Skeletal muscle cell (primary cell): ENCODE measurements at places on chromosomes 16 and 17.

DNA sequence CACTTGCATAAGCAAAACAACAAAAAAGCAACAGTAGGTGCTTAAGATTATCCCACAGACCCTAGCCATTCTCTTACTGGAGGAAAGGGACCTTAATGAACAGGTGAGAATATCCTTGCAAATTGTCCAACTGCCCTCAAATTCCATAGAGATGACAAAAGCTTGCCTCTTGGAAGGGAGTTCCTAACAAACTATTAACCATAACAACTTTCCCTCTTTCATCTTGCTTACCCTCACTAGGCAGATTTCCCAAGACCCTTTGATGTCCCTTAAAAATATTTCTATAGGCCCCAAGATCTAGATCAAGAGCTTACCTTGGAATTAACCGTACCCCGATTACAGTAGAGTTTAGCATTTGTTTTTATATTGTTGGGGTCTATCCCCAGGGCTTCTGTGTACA, 21.8 kb downstream of the CNP start:
- DNase-seq = no peak

GRCh38 chr16:22890976-22891375, 77.0 kb downstream of the HS3ST2 start:
- DNase-seq = no peak

GRCh38 chr16:85921026-85921425, 22.1 kb downstream of the IRF8 start:
- DNase-seq = no peak

DNA sequence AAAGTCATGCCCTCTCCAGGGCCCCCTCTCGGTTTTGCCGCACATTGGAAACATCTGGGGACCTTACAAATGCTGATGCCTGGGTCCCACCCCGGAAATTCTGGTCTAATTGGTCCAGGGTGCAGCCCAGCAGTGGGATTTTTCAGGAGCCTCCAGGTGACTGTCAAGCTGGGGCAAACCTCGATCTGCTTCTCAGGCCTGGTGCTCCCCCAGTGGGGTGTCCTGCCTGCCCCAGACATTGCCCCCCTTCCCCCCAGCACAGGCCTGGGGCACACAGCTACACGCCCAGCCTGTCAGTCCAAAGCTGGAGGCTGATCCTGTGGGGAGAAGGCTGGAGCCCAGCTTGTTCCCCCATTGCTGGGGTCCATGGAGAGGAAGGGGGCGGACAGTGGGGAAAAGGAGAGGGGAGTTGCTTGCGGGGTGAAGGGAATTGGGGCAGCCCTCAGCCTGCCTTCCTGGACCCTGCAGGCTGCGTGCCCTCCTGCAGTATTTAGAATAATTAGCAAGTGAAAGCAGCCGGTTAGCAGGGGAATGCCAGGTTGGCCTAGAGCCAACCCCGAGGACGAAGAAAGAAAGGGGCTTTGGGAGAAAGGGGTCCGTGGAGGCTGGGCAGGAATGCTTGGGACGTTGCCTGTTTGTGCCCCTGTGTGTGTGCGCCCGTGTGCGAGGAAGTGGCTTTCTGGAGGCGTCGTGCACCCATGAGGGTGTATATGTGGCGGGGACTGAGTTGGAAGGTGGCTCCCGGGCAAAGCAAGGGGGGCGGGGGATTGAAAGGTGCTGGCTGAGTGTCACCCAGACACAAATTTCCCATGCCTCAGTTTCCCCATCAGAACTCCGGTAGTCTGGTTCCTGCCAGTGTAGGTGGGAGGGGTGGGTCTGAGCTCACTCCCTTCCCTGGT, 5.9 kb downstream of the FOXJ1 start:
- DNase-seq = no peak
